Dermis microvascular lymphatic vessel endothelial cell (primary cell): ENCODE measurements at places on chromosomes 3 and 15. TPM values are rescaled to one million over a fixed set of nuclear protein-coding genes. Genes with fewer than 3 reads are reported as not detected.
A peak's percentile ranks its signal among the peaks of the same experiment; 100 is the strongest.

DNA sequence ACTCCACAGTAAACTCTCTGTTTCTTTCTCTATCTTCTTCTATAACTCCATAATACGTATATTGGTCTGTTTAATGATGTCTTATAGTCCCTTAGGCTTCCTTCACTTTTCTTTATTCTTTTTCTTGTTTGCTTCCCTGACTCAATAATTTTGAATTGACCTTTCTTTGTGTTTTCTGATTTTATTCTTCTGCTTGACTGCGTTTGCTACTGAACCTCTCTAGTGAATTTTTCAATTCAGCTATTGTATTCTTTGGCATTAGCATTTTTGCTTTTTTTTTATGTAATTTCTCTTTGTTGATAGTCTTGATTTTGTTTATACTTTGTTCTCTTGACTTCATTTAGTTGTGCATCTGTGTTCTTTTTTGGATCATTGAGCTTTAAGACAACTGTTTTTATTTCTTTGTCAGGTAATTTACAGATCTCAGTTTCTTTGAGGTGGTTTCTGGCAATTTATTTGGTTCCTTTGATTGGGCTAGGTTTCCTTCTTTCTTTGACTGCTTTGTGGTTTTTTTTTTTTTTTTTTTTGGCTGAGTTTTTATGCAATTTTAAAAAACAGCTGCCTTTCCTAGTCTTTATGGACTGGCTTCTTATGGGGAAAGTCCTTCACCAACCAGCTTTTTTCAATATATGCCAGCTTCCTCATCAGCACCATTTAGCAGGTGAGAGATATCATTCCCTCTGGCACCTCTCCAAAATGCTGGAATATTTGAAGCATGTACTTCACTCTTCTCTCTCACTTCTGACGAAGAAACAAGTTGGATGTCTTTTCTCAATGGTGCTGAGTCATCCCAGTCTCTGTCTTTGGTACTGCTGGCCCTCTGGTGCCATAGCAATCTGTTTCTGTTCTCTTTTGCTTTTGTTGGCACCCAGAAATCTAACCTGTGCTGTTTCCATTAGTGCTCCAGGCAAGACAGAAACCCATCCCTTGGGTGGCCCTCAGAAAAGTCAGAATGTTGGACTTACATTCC, 17.6 kb downstream of the RSRC1 start:
- no peak for DNase-seq

- no peak for DNase-seq
Measured at GRCh38 chr3:191235331-191236314, 36.6 kb downstream of the OSTN start.

- no peak for DNase-seq
Measured at GRCh38 chr3:2701471-2701870, 408.7 kb downstream of the IL5RA start.

DNA sequence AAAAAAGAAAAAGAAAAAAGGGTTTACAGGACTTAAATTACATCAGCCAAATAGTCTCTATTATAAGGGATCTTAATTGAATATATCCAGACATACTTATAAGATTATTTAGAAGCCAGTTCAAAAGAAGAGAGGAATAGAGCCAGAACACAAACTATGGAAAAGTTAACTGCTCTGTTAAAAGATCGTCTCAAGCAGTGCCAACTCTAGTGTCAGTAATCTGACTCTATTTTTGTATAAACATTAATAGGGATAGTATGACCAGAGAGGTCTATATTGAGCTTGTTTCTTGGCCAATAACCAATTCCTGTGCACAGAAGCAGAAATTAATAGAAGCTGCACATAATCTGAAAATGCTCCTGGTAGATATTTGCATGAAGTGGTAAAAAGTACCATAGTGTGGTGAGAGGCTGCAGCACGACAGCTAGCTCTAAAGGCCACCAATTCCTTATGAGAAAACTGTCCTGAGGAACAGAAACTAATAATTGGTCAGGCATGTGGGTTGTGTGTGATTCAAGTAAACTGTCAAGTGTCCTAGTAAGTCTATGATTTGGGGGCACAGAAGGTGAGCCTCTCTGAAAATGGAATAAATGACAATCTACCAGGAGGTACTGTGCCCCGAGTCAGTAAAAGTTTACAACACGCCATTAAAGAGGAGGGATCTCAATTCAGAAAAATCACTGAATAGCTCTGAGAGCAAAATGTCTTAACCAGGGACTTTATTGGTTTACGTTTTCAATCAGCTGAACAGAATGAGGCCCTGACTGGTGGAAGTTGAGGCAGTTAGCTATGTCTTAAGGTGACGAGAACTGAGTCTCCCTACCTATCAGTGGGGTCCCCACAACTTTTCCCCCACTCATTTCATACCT, 51.5 kb upstream of the NANOGP8 start:
- no peak for DNase-seq

DNA sequence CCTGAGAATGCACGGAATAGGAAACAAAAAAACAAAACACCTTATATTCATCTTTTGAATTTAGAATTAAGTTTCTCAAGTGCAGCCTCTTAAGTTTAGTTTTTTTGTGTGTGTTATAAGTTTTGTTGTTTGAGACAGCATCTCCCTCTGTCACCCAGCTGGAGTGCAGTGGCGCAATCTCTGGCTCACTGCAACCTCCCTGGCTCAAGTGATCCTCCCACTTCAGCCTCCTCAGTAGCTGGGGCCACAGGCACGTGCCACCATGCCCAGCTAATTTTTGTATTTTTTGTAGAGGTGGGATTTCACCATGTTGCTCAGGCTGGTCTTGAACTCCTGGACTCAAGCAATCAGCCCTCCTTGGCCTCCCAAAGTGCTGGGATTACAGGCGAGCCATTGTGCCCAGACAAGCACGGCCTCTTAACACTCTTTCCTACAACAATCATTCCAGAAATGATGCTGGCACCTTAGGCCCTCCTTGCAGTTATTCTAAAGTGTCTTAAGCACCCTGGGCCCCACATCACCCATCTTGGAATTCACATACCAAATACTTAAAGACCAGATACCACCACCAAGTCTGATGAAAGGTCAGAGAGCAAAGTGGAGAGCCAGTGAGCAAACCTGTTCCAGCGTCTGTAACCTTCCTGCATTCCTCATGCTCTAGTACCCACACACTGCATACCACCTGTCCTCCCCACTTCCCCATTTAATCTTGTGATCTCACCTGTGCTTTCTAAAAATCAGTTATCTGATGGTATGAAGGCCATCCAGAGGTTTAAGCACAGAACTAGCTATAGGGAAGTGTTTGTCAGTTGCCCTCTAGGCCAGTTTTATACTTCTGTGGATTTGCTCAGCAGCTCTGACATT, 6.9 kb upstream of the SPG11 start:
- no peak for DNase-seq

The STAC gene
- total RNA-seq: 0.63 and 2.1 TPM in 2 replicates

The VILL gene
- 2.2 and 4.0 TPM in 2 replicates for total RNA-seq

DNA sequence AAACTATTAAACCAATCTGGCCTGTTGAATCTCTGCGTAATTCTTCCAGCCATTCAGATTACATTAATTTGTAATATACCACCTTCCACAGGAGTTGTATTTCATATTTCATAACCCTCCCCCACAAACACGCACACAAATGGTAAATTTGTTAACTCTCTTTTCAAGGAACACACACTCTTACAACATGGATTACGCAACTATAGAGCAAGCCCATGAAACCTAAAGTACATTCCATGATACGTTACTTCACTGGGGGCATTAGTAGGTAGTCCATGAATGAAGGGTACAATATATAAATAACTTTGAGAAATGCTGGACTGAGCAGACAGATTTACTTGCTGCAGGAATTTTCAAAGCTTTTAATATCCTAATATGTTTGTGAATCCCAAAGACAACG, 65.0 kb downstream of the TRIM69 start:
- no peak for DNase-seq

DNA sequence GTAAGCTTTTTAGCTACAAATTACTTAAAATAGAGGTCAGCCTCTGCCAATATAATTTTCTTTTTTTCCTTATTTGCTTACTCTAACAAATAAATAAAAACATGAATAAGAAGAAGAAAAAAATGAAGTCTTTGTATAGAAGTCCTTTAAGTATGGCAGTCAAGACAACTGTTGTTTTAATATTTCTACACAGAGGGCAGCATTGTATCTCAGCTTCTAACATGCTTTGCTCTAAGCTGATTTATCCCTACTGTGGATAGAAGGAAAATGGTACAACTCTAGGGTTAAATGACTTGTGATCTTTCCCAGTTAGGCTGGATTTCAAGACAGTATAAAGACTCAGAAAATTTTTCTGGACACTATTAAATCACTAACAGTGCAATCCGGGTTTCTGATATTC, 104.3 kb upstream of the MEIS2 start:
- no peak for DNase-seq

The TNNC1 gene
- 0.13 TPM in 1 of 2 replicates, not detected in the other for total RNA-seq

The FANCD2OS gene
- not detected in 2 replicates for total RNA-seq

GRCh38 chr15:57609805-57610529, 18.3 kb downstream of the MYZAP start:
- peak; percentile 92 for DNase-seq

The ZKSCAN7 gene
- total RNA-seq: 1.4 and 2.0 TPM in 2 replicates

- no peak for DNase-seq
Measured at GRCh38 chr3:43917361-43917760, 226.6 kb downstream of the ABHD5 start.

DNA sequence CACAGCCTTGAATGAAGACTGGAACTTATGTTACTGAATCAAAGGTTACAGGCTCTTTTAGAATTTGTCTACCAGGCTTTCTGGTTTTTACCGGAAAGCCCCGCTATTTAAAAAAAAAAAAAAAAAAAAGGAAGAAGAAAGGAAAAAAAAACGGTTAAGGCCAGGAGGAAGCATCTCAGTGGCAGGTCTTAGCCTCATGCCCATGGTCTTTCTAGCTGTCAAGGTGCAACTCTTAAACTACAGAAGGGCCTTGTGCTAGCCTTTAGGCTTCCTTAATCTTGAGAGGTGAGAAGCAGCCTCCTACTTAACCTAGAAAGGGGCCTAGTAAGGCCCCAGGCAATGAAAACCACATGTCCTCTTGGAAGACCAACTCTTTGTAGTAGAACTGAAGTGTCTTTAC, 77.5 kb downstream of the TBC1D5 start:
- no peak for DNase-seq
